Spleen (tissue), 13 donors: ENCODE measurements at places on chromosomes 2 and 18. TPM values are rescaled to one million over a fixed set of nuclear protein-coding genes. Genes with fewer than 3 reads are reported as not detected.

The LYPD6 gene
- total RNA-seq, result 2.3 TPM

The CTAGE1 gene
- total RNA-seq, result not detected

The ACSL3 gene
- total RNA-seq, result 47.7 TPM

DNA sequence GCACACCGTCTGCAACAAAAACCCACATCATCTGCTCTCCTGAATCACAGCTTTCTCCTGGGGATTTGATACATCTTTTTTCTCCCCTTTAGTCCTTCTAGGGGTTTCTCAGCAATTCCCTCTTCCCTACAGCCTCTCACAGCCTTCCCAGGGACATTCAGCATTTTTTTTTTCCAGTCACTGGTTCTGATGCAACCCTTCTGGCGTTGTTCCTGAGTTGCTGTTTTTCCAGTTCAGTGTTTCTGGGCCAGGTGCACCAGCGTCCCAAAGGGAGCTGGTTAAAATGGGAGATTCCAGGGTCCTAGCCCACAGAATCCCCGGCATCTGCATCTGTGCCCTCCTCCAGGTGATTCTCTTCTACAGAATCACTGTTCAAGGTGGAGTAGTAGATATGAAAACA lies 36.1 kb downstream of the ADCY3 start:
- H3K36me3 ChIP-seq, result no peaks in the 10 kb centered on the region
- H3K27ac ChIP-seq, result no peak overlapping the region
- no peaks in the 10 kb centered on the region for H3K27me3 ChIP-seq
- DNase-seq, result no peak
- peaks cover 30% of the 10 kb centered on the region for H3K4me1 ChIP-seq
- H3K4me3 ChIP-seq, result no peak overlapping the region

DNA sequence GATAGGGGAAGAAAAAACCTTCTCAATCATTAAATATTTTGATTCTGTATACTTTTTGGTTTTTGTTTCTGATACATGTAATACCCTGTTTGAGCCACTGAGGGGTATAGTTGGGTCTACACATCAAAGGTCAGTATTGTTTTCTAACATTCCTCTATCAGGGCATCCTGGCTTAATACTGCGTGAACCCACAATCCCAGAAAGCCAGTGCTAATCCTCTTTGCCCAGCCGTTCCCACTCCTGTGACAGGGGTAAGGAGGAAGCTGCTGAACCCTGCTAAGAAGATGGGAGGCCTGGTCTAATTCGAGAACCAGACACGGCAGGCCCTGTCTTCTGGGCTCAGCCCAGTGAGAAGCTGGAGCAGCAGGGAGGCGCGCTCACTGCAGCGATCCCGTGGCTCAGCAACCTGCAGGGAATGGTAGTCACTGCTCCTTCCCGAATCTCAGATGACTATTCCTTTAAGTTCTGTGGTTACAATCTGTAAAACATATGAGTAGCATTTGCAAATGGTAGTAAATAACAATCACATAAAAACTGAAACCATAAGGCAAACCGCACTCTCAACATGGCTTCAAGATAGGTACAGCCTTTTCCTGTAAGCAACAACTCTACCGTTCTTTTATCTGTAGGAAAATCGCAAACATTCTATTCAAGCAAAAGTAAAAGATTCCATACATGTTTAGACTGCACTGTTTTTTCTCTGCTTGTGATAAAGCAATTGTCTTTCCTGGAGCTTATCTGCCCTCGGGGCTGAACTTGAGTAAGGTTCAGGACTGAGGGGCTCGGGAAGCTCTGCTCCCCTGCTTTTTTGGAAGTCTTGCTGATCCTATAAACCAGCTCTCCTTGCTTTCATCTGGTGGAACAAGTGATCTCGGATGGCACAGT lies 87.0 kb downstream of the EPB41L3 start:
- H3K27ac ChIP-seq, result peak overlapping the region; percentile 46
- H3K4me3 ChIP-seq, result no peak overlapping the region

The AKAIN1 gene
- not detected for total RNA-seq

GRCh38 chr18:8051453-8051852 lies 484.3 kb downstream of the PTPRM start:
- no peak overlapping the region for H3K27ac ChIP-seq
- H3K4me3 ChIP-seq, result no peak overlapping the region
- DNase-seq, result no peak
- peaks cover 3% of the 10 kb centered on the region for H3K4me1 ChIP-seq

DNA sequence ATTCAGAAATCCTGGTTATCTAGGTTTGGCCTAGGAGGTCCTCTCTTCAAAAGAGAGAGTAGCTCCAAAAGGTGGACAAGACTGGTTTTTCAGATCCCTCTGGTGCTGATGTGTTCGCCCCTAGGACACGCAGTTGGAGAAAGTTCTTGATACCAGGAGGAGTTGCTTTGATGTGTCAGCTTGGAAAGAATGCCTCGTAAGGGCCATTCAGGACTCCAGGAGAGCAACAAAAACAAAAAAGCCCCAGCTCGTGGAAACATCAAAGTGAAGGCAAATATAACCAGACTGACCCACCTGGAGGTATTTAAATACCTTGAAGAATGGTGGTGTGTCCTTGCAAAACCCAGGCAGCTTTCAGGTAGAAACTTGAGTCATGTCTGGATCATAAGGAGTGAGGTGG lies 12.5 kb upstream of the LBH start:
- H3K4me1 ChIP-seq, result peaks cover 8% of the 10 kb centered on the region
- no peak overlapping the region for H3K27ac ChIP-seq
- H3K36me3 ChIP-seq, result no peaks in the 10 kb centered on the region
- no peak overlapping the region for H3K4me3 ChIP-seq

DNA sequence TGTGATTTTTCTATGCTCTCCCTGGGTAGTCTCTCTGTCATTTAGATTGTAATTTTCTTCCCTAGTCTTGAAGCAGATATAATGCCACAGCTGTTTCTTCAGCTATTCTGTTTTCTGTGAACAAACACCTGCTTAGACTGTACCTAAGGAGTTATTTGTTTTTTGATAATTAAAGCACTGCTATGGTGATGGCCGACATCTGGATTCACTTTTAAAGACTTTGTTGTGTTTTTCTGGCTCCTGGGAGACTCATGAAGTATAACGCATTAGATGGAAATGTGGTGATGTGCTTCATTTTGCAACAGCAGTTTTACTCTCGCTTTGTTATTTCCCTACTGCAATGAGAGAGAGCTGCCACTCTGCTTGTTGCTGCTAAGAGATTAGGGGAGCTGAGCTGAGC lies 15.7 kb upstream of the C2orf69 start:
- no peak for DNase-seq
- H3K4me1 ChIP-seq, result no peaks in the 10 kb centered on the region
- no peak overlapping the region for H3K27ac ChIP-seq
- H3K36me3 ChIP-seq, result no peaks in the 10 kb centered on the region
- H3K4me3 ChIP-seq, result no peak overlapping the region
- H3K27me3 ChIP-seq, result no peaks in the 10 kb centered on the region

- H3K27ac ChIP-seq, result no peak overlapping the region
- DNase-seq, result no peak
- H3K4me1 ChIP-seq, result no peaks in the 10 kb centered on the region
- no peak overlapping the region for H3K4me3 ChIP-seq
Measured at GRCh38 chr18:10343778-10344177, 110.7 kb upstream of the APCDD1 start.

The HOXD13 gene
- total RNA-seq, result not detected

The VSNL1 gene
- total RNA-seq, result not detected

- DNase-seq, result no peak
- H3K4me1 ChIP-seq, result peaks cover 62% of the 10 kb centered on the region
- peak overlapping the region; percentile 95 for H3K27ac ChIP-seq
- no peaks in the 10 kb centered on the region for H3K36me3 ChIP-seq
Measured at GRCh38 chr2:186485576-186485870, 537 bp upstream of the ZC3H15 start.

DNA sequence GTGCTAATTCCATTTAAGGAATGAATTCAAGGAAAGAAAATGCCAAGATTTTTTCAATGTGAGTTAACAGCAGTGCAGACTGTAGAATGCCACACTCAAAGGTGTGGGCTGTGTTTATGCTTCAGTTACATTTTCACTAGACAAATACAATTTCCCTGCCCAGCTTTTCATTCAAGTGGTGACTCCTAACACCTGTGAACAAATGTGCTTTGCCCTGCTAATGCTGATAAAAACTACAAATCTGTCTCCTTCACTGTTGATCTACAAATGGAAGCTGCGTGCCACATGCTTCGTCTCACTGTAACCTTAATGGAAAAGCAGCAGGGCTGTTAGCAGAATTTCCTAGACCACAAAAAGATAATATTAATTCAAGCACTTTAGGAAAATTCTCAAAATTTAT lies 19.8 kb upstream of the TCF4 start:
- H3K4me3 ChIP-seq, result no peak overlapping the region
- no peaks in the 10 kb centered on the region for H3K36me3 ChIP-seq
- no peak for DNase-seq
- H3K27me3 ChIP-seq, result no peaks in the 10 kb centered on the region
- H3K27ac ChIP-seq, result no peak overlapping the region
- H3K4me1 ChIP-seq, result no peaks in the 10 kb centered on the region

GRCh38 chr18:39960550-39960949 lies 1994.5 kb upstream of the PIK3C3 start:
- DNase-seq, result no peak
- H3K4me3 ChIP-seq, result no peak overlapping the region

DNA sequence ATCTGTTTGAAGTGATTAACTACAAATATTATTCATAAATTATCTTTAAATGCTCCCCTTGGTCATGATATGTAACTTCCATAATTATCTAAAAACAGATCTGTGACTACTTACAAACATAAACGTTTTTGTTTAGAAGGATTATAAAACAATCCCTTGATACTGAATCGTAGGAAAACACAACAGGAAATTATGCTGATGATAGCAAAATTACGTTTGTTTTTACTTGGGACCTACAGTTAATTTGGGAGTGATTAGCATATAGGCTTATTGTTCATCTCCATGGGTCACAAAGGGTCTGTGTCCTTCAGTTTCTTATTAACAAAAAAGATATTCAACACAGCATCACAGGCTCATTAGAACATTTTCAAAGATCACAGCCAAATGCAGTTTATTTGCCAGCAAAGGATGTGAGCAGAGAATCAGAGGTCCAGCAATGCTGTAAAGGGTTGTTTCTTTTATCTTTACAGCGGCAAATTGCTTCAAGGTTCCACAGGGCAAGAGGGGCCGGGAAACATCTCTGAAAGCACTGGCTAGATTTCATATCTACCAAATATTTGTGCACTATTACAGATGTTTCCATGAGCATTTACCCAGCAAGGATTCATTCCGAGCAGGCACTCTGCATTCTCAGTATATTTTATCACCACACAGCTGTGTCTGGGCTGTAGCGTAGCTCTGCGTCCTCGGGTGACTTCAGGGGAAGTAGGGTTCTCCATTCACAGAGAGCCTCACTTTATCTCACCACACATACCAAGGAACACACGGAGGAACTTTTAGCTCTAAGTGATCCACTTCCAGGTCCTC lies 4.1 kb downstream of the CCDC195 start:
- no peaks in the 10 kb centered on the region for H3K27me3 ChIP-seq
- no peak overlapping the region for H3K27ac ChIP-seq
- no peaks in the 10 kb centered on the region for H3K4me1 ChIP-seq
- no peak overlapping the region for H3K4me3 ChIP-seq
- DNase-seq, result no peak
- H3K36me3 ChIP-seq, result no peaks in the 10 kb centered on the region

The PJVK gene
- 1.7 TPM for total RNA-seq

DNA sequence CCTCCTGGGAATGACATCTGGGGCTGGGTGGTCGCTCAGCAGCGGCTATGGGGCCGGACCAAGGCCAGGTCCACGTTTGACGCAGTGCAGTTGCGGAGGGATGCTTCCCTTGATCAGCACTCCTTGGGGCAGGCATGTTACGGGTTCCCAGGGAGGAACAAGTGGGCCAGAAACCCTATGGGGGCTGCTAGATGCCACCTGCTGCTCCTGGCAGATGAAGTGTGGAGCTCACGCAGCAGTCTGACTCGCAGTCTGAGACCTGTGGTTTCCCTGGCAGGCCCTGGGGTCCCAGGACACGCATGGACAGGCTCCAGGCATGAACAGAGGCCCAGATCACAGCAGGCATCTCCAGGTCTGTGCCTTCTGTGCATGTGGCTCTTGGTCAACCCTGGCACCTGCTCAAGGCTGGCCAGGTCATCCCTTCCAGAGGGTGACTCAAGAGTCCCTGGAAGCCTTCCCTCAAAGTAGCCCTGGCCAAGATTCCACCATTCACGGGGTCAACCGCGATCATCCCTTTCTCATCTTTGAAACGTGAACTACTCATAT lies 20.0 kb downstream of the KCNF1 start:
- no peaks in the 10 kb centered on the region for H3K4me1 ChIP-seq
- H3K36me3 ChIP-seq, result no peaks in the 10 kb centered on the region
- DNase-seq, result peak; percentile 59
- H3K27ac ChIP-seq, result no peak overlapping the region
- H3K27me3 ChIP-seq, result no peaks in the 10 kb centered on the region
- no peak overlapping the region for H3K4me3 ChIP-seq

DNA sequence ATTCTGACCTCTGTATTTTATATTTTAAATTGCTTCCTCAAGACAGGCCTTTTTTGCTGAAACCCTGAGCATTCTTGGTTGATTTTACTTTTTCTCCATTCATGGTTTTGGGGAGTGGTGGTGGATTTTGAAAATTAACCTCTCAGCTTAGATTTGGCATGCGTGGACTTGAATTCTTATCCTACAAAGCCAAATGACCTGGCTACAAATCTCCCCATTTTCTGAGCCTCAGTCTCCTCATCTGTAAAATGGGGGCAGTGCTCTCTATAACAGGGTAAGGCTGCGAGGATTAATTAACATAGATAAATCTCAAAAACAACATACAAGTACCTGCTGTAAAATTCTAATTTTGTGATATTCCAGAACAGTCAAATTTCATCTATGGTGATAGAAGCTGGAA lies 103.4 kb upstream of the CDCA7 start:
- no peak for DNase-seq
- no peak overlapping the region for H3K4me3 ChIP-seq
- H3K27ac ChIP-seq, result no peak overlapping the region
- no peaks in the 10 kb centered on the region for H3K27me3 ChIP-seq

The KIAA2012 gene
- not detected for total RNA-seq

The ALKAL2 gene
- 16.9 TPM for total RNA-seq

DNA sequence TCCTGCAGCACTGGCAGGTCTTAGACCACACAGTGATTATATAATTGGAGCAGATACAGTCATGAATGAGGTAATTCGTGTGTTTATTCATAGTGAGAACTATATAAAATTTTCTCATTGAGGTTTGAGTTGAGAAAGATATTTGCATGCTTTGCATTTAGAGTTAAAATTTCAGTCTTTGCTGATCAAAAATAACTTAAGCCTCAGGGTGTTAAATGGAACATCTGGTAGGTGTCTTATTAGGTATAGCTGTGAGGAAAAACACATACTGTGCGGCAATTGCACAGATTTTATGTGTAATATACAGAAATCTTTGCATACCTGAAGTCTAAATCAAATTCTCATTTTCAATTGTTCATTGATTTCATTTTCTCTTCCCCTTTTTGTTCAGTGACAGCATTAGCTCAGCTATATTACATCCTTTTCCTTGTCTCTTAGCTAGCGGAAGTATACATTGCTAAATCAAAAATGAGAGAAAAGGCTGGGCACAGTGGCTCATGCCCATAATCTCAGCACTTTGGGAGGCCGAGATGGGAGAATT lies 21.2 kb downstream of the GORASP2 start:
- H3K27me3 ChIP-seq, result no peaks in the 10 kb centered on the region
- no peak for DNase-seq
- peaks cover 49% of the 10 kb centered on the region for H3K36me3 ChIP-seq
- no peaks in the 10 kb centered on the region for H3K4me1 ChIP-seq
- H3K4me3 ChIP-seq, result no peak overlapping the region

The CFAP210 gene
- not detected for total RNA-seq

The DRC1 gene
- not detected for total RNA-seq

GRCh38 chr2:69619725-69620124 lies 23.8 kb downstream of the AAK1 start:
- H3K27ac ChIP-seq, result peak overlapping the region; percentile 27
- peaks cover 65% of the 10 kb centered on the region for H3K4me1 ChIP-seq
- H3K27me3 ChIP-seq, result no peaks in the 10 kb centered on the region
- no peaks in the 10 kb centered on the region for H3K36me3 ChIP-seq
- H3K4me3 ChIP-seq, result no peak overlapping the region
